Stimulated activated CD8-positive, alpha-beta memory T cell treated with anti-CD3 and anti-CD28 coated beads, Interleukin-12 subunit alpha, Interleukin-12 subunit beta, amount 100 ng/mL, for 4 hours (primary cell): ENCODE measurements at places on chromosomes 11 and 22.
A peak's percentile ranks its signal among the peaks of the same experiment; 100 is the strongest.

DNA sequence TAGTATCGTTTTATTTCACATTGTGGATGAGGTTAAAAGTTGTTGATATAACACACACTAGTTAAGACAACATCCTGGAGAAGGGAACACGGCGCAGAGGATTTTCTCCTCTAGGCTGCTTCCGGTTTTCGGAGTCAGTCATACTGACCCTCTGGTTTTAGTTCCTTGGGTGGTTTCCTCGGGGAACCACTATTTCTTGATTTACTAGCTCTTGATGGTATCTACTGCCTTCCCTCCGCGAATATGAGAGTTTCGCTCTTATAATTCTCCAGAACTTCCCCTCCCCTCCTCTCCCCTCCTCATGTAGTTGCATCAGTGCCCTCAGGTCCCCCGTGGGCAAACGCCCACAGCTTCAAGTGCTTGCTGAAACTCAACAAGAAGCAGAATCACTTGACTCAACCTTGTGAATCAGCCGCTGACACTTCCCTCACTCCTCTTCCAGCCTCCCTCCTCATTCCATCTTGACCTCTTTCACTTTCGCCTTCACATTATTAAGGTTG is 15.9 kb upstream of the APOBEC3A start:
- DNase-seq, result peak; percentile 49

GRCh38 chr11:64244107-64244506 is 2.6 kb downstream of the PPP1R14B start:
- no peak for DNase-seq

GRCh38 chr11:29713831-29714320 is 303.0 kb downstream of the KCNA4 start:
- DNase-seq, result no peak

- DNase-seq, result no peak
Observed at GRCh38 chr11:64723907-64724862, 1.2 kb upstream of the NRXN2 start.

- no peak for DNase-seq
Observed at GRCh38 chr11:16945671-16946469, 68.3 kb downstream of the PLEKHA7 start.

GRCh38 chr11:87022254-87022653 is 15.5 kb upstream of the TMEM135 start:
- no peak for DNase-seq

DNA sequence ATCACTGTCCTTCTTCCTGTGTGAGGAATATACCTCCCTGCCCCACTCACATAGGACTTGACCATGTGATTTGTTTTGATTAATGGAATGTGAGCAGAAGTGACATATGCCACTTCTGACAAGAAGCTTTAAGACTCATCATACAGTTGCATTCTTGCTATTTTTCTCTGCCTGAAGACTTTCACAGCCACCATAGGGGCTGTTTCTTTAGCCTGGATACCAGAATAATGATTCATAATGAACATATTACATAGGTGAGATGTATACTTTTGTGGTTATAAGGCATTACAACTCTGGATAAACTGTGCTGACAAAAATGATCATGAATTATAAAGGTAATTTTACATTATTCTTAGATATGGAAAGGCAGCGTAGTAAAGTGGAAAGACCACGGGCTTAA is 798.0 kb downstream of the DLG2 start:
- no peak for DNase-seq

- no peak for DNase-seq
Observed at GRCh38 chr11:134008634-134009071, 51.9 kb upstream of the IGSF9B start.
